ENCODE measurements at places on chromosomes 5 and 9.

DNA sequence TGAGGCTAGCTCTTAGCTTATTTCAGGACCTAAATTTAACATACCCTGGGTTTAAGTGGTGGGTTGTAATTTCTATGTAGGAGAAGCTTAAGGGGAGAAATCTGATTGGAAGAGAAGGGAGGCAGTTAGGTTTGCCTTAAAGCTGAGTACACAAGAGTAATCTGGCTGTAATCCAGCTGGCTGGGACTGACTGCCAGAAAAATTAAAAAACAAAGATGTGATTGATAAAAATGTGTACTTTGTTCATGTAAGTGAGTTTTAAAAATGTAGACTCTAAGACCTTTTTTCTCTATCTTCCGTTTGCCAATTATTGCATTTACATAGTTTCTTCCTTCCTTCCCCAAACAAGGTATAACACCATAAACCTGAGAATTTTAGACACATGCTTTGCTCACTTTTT, 17.5 kb upstream of the MSMP start:
- DNase-seq: no peak

- DNase-seq: no peak
Measured at GRCh38 chr9:133526721-133527321, 2.1 kb upstream of the MYMK start.

DNA sequence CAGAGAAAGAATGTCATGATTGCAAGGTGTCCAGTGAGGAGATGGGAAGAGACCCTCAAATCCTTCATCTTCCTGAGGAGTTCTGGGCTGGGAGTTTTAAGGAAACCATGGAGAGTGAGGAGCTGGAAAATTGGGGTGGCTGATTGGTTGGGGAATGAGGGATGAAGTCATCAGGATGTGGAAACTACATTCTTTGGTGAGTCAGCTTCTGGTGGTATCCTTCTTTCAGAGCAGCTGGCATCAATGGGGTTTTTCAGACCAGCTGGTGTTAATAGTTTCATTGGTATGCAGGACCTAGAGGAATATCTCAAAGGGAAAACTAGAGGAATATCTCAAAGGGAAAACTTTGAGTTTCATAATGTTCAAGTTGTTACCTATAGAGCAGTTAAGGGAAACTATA, 45.2 kb downstream of the RNF180 start:
- no peak for DNase-seq

- DNase-seq: no peak
Measured at GRCh38 chr5:83714810-83715209, 5.8 kb downstream of the HAPLN1 start.

GRCh38 chr9:89281106-89281505, 29.9 kb upstream of the CKS2 start:
- no peak for DNase-seq

Data from GM13977 (cell line).